ENCODE measurements at places on chromosomes 3 and 15. TPM values are rescaled to one million over a fixed set of nuclear protein-coding genes. Genes with fewer than 3 reads are reported as not detected.

The CCR8 gene
- not detected for polyA plus RNA-seq

The SMAD6 gene
- 15.4 TPM for polyA plus RNA-seq

GRCh38 chr3:178385280-178385952 lies 150.8 kb upstream of the KCNMB2 start:
- peak; percentile 44 for DNase-seq

- peak; percentile 4 for DNase-seq
Observed at GRCh38 chr3:123287051-123287961, 85.6 kb downstream of the SEC22A start.

GRCh38 chr3:88000853-88001252 lies 58.0 kb downstream of the CGGBP1 start:
- no peak for DNase-seq

DNA sequence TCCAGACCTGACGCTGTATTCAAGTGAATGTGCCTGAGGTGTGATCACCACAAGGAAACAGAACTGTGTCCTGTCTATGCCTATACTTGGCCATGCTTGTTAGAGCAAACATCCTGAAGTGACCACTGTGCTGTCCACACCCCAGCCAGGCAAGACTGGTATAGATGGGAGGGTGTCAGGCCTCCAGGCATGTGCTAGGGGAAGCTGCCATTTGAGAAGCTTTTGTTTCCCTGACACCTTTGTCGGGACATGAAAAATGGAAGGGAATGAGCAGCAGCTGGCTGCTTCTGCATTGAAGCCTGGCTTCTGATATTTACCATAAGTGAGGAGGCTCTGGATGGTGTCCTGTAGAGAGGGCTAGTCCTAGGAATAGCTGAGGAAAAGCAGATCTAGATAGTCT lies 106.2 kb downstream of the CPNE4 start:
- DNase-seq: no peak

DNA sequence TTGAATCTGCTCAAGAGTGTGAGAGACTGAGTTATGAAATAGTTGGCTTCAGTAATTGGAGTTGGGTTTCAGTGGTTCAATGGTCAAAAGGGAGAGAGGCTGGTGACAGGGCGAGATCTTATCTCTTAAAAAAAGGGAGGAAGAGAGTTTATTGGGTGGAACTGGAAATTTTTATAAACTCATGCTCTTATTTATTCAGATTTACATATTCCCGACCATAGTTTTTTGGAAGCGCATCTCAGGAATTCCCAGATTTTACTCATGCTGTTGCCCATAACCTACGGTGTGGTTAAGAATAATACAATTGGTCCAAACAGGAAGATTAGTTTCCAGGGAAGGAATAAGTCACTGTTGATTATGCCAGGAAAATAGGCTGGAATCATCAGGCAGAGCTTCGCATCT lies 41.4 kb downstream of the CD200 start:
- DNase-seq: no peak

GRCh38 chr3:168197162-168197561 lies 101.4 kb upstream of the GOLIM4 start:
- DNase-seq: no peak

GRCh38 chr3:176583956-176584355 lies 613.3 kb downstream of the TBL1XR1 start:
- no peak for DNase-seq
